ENCODE measurements at places on chromosomes 1 and 21. TPM values are rescaled to one million over a fixed set of nuclear protein-coding genes. Genes with fewer than 3 reads are reported as not detected.

DNA sequence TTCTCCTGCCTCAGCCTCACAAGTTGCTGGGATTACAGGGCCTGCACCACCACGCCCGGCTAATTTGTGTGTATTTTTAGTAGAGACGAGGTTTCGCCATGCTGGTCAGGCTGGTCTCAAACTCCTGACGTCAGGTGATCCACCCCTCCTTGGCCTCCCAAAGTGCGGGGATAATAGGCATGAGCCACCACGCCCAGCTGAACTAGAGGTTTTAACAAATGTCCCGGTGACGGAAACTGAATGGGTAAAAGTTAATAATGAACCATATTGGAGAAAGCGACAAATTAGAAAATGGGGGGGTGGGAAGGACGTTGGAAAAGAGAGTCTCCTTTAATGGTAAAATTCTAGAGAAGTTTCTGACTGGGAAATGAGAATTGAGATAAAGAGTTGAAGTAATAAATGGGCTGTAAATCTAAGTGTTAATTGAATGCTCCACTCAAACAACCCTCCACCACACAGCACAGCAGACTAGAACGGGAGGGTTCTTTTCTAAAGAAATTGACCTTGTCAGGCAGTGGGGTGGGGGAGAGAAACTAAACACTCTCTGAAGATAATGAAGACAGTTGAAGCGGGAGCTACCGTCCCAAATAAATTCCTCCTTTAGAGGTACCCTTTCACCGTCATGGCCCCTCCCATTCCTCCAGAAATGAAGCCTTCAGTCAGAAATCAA is 46.9 kb upstream of the PUM1 start:
- DNase-seq, result no peak

The GPR3 gene
- total RNA-seq, result under 0.01 TPM

The OR2T35 gene
- total RNA-seq, result not detected

GRCh38 chr1:161158316-161159010 is 837 bp upstream of the USP21 start:
- no peak for DNase-seq

The HFM1 gene
- 0.17 TPM for total RNA-seq

- no peak for DNase-seq
Observed at GRCh38 chr1:48470950-48471690, 884 bp downstream of the SPATA6 start.

- DNase-seq, result no peak
Observed at GRCh38 chr1:24020025-24020424, 39.9 kb upstream of the SRSF10 start.

DNA sequence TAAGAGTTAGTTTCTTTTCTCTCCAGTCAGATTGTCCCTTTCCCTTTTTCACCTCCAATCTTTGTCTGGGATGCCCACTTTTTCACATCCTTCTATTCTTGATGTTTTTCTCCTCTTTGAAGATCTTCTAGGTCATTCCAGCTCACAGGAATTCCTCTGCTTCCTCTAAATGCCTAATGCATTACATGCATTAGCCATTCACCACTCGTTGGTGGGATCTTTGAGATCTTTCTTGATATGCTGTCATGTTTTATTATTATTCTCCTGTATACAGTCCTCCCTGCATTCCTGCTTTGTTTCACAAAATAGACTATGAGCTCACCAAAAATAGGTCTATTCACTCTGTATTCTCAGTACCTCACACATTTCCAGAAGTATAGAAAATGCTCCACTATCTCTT is 129.0 kb downstream of the LYPLAL1 start:
- DNase-seq, result no peak

The LYPD8 gene
- not detected for total RNA-seq

- no peak for DNase-seq
Observed at GRCh38 chr1:36555041-36555440, 72.3 kb upstream of the CSF3R start.

Data from liver (tissue), 10 donors.